Hematopoietic multipotent progenitor cell (in vitro differentiated cells): ENCODE measurements at places on chromosomes 2 and 18. TPM values are rescaled to one million over a fixed set of nuclear protein-coding genes. Genes with fewer than 3 reads are reported as not detected.

The FAM124B gene
- 46.3 TPM for total RNA-seq

The MOCOS gene
- total RNA-seq: under 0.01 TPM

GRCh38 chr2:129737660-129738527 lies 241.6 kb upstream of the RAB6C start:
- DNase-seq: no peak

DNA sequence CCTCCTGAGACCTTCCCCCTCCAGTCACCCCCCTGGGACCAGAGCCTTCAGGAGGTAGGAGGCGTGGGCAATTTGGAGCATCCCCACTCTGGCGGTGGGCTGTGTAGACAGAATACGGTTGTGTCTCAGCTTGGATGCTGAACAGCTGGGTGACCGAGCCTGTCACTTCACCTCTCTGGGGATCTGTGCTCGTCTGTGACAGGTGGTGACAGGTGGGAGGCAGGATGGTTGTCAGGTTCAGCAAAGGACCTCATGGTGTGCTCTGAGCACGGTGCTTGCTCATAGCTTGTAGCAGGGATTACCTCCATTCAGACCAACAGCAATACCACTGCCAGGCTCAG lies 186.5 kb upstream of the HS6ST1 start:
- DNase-seq: no peak

- DNase-seq: no peak
These were observed 98.4 kb downstream of the GPR39 start for GRCh38 chr2:132515010-132515409.

DNA sequence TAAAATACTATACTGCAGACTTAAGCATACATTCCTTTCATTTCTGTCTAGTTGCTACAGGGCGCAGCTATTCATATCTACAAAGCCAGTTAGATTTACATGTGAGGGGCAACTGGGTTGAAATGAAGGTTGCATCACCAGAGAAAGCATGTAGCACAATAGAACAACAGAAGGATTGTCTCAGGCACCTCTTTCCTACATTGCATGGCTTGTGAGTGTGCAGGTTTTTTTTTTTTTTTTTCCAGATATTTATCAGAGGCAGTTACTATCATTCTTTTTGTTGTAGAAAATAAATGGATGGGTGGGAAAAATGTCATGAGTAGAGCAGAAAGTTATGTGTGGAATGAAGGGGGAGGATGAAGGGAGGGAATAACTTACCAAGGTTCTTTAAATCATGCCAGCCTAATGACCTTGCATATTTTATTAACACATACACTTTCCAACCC lies 86.8 kb downstream of the ERBB4 start:
- DNase-seq: no peak
